ENCODE measurements at places on chromosomes 2 and 18.

- no peak for DNase-seq
Measured at GRCh38 chr2:208000701-208001395, 24.5 kb downstream of the PLEKHM3 start.

DNA sequence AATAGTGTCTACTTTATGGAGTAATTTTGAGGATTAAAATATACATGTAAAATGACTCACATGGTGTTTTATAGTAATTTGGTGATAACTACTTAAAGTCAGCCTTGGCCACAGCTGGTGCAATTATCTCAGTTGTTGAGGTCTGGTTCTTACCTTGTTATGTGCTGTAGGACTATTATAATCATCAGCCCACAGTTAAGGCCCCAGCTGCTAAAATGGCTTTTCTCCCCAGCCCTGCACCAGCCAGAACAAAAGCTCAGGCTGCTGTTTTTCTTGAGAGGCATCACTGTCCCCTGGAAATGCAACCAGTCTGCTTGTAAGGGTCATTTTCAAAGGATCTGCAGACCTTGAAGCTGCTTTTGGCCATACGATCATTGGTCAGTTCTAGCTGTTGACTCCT lies 283.3 kb upstream of the THUMPD2 start:
- DNase-seq: no peak

GRCh38 chr18:49898421-49898820 lies 85.1 kb upstream of the ACAA2 start:
- peak; percentile 84 for DNase-seq

DNA sequence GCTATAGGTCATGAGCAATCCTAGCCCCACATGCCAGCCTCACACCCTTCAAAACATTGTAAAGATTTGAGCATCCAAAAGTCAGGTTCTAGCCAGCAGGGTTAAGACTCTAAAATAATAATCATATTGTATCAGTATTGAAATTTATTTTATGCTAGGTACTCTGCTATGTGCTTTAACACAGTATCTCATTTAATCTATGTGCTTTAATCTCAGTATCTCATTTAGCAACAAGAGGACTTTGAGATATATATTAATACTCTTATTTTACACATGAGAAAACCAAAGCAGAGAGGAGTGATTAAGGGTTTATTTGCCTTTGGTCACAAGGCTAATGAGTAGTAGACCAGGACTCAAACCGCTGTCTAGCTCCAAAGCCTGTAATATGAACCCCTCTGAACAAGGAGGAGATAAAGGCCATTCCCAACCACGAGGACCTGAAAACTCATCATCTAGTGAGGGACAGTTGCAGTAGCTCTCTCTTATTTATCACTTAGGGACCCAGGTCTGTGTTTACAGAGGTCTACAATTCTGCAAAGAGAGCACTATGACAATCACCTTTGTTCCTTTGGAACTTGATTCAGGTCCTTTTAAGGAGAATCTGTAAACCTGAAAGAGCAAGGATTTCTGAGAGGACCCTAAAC lies 116.5 kb upstream of the SERTAD2 start:
- no peak for DNase-seq

DNA sequence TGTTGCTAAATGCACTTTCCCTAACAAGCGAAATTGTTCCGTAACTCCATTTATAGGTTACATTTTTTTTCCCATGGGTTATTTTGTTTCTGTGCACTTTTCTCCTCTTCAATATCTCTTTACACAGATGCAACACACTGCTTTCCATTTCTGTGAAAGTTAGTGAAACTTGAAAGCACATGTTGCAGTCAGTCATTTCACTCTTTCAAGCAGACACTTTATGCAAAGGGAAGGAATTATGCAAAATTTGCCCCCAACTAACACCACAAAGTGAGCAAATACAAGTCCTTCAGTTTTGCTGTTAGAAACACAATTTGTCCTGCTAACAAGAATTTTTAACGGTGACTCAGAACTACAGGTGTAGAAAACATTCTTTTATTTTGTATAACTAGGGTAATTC lies 124.8 kb downstream of the PTH2R start:
- no peak for DNase-seq

DNA sequence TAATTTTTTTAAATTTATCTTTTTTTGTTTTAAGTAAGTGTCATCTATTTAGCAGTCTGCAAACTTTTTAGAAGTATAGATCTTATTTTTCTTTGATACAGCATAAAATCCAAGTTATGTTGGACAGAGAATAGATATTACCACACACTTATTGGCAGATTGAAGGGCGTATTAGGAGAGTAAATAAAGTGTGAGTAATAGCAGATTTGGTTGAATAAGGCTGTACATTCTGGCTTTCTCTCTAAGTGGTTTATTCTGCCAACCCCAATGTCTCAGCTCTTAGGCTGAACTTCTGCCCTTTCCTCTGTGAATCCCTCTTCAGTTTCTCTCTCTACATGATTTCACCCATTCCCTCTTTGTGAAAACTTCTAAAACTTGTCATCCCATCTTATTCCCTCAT lies 651.2 kb downstream of the DCC start:
- no peak for DNase-seq

GRCh38 chr2:142020368-142020767 lies 110.4 kb downstream of the LRP1B start:
- no peak for DNase-seq

DNA sequence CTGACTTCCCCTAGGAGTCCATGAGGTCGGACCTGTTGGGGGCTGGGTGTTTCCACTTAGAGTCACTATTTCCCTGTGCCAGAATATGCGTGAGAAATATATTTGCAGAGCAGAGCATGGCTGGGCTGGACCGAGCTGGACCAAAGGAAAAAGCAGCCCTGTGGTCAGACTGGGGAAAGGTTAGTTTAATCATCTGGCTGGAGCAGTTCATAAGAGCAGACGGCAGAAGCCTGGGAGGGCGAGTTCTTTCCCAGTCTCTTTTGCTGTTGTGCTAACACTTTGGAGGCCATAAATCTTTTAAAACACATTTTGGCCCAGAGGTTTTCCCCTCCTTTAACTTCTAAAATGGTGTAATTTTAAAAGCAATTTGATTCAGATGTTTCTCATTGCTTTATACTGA lies 66.5 kb downstream of the GLI2 start:
- DNase-seq: no peak

DNA sequence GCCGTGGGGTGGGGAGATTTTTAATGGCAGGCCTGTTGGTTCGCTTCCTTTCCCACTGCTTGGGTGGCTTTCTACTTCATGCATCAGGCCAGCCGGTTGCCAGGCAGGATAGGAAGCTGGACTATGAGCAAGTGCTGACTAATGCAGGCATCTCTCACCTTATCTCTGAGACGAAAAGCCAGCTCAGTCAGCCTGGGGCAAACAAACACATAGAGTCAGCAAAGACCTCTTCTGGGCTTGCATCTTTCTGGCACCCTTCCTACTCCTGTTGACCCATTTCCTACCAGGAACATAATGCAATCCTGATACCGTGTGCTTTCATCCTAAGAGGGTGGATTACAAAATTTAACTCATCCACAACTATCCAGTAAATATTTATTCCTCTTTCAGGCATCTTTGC lies 416.6 kb upstream of the MEX3C start:
- DNase-seq: no peak

DNA sequence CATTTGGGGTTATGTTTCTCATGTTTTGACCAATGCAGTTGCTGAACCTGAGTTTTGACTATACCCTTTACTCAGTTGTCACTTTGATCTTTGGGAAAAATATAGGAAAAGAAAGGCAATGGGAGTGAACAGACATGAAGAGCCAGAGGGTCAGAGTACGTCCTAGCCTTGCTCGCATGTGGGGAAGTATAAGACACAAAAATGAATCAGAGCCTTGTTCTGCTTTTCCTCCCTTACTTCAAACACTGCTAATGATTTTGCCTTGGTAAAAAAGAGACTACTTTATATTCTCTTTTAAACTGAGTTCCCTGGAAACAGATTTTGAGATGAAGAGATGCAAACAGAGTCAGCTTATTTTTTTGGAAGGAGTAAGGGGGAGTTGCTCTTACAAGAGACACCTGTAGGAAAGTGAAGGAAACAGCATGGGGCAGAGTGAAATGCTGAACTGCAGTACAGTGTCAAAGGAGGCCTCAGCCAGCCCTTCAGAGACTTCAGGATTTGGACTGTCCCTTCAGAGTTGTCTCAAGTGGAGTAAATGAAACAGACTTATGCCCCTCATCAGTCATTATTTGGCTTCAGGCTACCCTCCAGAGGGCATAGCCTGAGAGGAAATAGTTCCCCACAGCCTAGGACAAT lies 11.1 kb upstream of the FAP start:
- DNase-seq: no peak

DNA sequence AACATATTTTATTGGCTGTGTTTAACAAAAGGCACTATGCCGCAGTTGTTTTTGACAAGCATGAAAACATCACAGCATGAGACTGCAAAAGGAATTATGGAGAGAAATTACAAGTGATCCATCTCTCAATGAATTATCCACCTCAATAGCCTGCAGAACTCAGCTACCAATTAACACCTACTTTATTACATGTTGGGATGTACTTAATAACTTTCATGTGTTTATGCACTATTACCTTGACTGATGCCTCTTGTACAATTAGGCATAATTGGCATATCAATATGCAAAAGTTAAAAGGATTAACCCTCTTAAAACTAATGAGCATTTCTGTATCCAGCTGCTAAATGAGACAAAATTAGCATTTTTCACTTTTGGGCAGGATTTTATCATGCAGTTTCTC lies 27.8 kb downstream of the ARHGAP15 start:
- no peak for DNase-seq

GRCh38 chr18:45786941-45787340 lies 38.5 kb upstream of the SIGLEC15 start:
- DNase-seq: no peak

GRCh38 chr2:170248574-170249393 lies 70.8 kb downstream of the MYO3B start:
- no peak for DNase-seq

- DNase-seq: no peak
Measured at GRCh38 chr18:58400331-58400870, 228.5 kb downstream of the ALPK2 start.

DNA sequence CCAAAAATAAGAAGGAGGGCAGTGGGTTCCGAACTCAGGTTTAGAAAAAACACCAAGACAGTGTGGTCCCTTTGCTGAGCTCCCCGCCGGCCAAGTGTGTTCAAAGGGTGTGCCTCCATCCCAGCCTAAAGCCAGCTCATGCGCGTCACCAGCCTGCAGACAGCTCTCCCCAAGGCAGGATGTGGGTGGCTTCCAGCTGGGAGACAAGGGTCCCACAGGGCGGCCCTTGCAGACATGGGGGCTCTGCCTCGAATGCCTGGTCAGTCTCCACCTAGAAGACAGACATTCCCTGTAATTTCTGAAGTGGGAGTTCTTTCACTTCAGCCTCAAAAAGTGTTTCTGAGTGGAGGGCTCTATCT lies 135.8 kb upstream of the GPC1 start:
- peak; percentile 5 for DNase-seq

- DNase-seq: no peak
Measured at GRCh38 chr18:55375930-55376329, 212.1 kb downstream of the TCF4 start.

DNA sequence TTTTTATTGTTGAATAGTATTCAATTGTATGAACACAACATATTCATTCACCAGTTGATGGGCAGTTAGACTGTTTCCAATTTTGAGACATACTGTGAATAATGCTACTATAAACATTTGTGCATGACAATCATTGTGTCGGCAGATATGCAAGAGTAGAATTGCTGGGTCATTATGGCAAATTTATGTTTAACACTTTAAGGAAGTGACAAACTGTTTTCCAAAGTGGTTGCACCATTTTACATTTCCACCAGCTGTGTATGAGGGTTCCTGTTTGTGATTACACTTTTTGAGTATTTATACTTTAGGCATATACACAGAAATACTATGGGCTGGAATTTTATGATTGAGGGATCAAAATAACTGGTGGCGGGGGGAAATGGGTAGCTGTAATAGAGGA lies 61.2 kb downstream of the MAP4K3 start:
- DNase-seq: no peak

DNA sequence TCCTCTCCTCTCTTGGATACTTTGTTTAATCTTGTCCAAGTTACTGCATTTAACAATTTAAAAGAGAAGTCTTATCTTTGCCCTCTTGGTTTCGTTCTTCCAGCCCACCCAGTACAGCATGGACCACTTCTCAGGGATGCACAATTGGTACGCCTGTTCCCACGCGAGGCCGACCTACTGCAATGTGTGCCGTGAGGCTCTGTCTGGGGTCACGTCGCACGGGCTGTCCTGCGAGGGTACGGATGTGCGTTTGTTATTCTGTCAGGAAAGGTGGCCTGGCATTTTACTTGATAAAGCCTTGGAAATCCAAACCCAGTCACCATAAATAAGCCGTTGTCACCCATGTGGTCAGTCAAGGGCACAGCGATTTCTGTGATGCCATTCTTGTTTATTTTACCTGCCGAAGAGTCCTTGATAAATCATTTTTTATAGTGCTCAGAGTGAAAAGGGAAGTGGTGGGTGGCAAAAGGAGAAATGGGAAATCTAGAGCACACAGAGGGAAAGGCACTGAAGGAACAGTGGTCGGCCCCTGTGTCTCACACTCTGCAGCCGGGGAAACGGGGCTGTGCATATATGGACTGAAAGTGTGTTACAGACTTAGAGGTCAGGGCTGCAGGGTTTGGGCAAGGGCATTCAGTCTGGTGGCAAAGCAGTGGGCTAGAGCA lies 80.5 kb downstream of the DGKD start:
- no peak for DNase-seq

- DNase-seq: no peak
Measured at GRCh38 chr2:105961599-105962146, 217.0 kb downstream of the NCK2 start.

GRCh38 chr2:193895226-193895625 lies 1700.5 kb upstream of the TMEFF2 start:
- DNase-seq: no peak

DNA sequence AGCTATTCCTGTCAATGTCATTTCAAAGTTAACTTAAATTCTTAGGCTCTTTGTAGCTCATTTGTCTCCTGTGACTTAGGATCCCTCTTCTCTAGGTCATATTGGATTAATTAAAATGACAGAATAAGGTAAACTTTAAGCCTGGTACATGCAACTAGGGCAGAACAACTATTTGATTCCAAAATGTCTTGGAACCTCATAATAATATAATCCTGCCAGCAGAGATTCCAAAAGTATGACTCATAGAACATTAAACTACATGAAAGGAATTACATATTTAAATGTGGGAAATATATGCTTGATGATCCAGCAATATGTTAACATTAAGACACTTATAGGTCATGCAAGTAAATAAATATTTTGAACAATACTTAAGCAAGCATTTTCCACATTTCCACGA lies 63.3 kb downstream of the COL3A1 start:
- no peak for DNase-seq
